ENCODE measurements at places on chromosomes 16 and 17. TPM values are rescaled to one million over a fixed set of nuclear protein-coding genes. Genes with fewer than 3 reads are reported as not detected.
A peak's percentile ranks its signal among the peaks of the same experiment; 100 is the strongest.

The FOXC2 gene
- 52.8 TPM for polyA plus RNA-seq

The FN3K gene
- polyA plus RNA-seq, result 24.6 TPM

The ADCY9 gene
- polyA plus RNA-seq, result 7.9 TPM

The C16orf92 gene
- not detected for polyA plus RNA-seq

The ZPBP2 gene
- not detected for polyA plus RNA-seq

The CLEC19A gene
- 0.04 TPM for polyA plus RNA-seq

The CCDC200 gene
- polyA plus RNA-seq, result 7.7 TPM

The CCL8 gene
- polyA plus RNA-seq, result 0.21 TPM

The BCAR1 gene
- polyA plus RNA-seq, result 64.5 TPM

DNA sequence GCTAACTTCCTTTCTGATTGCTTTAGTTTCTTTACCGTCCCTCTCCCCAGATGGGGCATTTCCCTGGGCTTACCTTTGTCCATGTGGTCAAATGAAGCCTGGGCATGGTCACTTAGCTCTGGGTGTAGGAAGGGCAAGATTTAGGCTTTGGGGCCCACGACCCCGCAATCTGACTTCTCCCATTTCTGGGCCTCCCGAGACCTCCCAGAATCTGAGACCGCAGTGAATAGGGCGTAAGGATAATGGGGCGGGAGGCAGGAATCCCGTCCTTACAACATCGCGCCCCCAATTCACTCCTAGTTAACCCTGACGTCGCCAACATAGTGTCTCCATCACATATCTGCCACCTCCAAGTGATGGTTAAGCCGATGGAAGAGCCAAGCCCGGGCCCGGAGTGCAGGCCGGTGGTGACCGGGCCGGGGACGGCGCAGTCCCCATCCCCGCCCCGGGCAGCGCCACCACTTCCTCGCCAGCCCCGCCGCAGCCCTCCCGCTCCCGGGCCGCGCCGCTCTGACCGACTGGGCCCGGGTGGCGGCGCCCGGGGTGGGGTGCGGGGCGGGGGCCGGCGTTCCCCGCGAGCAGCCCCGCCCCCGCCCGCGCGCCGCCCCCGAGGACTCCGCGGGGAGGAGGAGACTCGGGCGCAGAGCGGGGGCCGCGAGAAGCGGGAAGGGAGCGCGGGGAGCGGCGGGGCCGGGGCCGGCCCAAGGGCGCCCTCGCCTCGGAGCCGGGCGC lies at the start of gene RHBDL3:
RHBDL3 (plus strand) TSS at position 641 of the 732 bp plus-strand sequence. CDS start 358 bp downstream, outside the sequence.
- DNase-seq, result no peak

DNA sequence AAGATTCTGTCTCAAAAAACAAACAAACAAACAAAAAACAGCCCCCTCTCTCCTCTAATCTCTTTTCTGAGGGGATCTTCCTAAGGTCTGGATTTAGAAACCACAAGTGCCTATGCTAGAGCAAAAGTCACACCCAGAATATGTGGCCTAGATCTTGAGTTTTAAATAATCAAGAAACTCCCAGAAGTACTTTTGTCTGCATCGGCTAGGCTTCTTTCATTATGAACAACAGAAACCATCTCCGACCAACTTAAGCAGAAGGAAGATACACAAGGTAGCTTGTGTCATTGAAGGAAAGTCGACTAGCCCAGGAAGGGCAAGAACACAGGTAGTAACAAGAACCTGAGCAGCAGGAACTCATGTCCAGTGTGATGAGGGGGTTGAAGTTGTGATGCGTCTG lies 73.9 kb upstream of the KIFC3 start:
- DNase-seq, result no peak

- DNase-seq, result no peak
These were observed 806 bp downstream of the IFT140 start for GRCh38 chr16:1610899-1611632.

- DNase-seq, result peak; percentile 97
These were observed 10.6 kb upstream of the AURKB start for GRCh38 chr17:8220783-8221662.

GRCh38 chr17:16975277-16975651 lies 3.3 kb upstream of the TNFRSF13B start:
- no peak for DNase-seq

DNA sequence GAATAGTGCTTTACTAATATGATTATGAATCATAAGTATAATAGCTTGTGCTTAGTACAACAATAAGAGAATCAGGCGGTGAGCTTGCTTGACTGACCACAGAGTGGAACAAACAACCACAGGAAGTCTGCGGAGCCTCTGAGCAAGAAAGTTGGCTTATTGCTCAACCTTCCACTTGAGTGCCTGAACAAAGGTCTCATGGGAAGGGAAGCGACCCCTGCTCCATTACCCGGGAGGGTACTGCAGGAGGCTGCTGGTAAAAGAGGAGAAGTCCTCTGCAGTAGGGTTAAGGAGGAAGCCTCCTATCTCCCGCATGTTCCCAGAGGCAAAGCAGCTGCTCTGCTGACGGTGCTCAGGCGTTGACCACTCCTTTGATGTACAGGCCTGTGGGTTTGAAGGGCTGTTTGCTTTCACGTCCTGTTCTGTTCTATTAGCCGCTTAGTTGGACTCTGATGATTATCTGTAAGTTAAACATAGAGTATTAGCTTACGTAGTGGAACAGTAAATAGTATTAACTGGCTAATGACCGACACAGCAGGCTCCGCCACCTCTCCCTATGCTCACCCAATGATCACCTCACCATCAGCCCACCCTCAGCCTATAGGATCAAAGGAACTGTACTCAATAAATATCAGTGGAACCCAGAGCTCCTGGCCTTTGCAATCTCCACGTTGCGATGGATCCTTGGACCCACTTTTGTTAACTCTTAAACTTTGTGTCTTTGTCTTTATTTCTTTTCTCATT lies 17.5 kb downstream of the ALOX15B start:
- no peak for DNase-seq

DNA sequence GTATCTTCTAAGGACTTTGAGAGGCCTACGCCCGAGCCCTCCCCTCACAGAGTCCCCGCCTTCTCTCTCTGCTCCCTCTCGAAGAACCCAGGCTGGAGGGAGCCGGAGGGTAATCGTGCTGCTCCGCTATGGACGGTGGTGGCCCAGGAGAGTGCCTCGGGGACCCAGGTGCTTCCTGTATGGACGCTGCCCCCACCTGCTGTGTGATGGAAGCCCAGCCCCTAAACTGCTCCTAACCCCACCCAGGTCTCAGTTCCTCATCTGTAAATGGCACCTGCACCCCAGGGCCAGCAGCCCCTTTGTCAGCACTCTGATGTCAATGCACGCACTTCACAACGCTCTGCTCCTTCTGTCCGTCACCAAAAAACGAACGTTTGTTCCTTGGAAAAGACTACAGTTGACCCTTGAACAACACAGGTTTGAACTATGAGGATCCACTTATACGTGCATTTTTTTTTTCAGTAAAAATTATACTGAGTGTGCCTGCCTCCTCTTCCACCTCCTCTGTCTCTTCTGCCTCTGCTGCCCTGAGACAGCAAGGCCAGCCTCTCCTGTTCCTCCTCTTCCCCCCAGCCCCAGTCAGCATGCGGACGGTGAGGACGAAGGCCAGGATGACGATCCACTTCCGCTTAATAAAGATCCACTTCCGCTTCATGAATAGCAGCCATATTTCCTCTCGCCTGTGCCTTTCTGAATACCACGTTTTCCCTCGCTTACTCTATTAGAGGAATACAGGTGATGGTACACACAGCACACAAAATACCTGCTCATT lies 118.3 kb downstream of the BANP start:
- DNase-seq, result no peak

DNA sequence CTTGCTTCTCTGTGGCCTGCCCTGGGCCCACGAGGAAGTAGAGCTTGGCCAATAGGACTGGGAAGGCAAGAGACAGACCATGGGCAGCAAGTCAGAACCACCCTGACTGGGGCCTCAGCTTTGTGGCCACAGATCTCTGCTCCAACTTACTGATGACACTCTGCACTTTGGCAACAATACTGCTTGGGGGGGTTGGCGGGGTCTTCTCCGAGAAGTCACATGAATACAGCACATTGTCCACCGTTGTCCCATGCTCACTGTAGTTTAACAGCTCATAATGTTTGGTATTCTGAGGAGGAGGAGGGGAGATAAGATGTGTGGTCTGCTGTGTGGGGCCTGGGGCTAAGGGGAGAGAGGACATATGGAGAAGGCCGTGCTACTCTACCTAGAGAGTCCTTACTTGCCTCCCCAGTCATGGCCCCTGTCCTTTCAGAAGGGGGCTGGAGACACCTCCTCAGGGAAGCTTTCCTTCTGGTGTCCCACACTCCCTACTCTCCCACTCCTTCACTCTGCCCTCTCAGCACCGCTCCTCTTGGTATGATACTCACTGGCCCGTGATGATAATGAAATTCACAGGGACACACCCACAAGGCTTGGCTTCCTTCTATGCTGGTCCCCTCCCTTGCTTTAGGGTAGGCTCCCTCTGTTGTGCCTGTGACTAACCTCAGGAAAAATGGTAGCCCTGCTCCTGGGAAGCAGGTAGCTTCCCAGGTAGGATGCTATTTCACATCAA lies 4.0 kb upstream of the DHRS13 start:
- DNase-seq, result no peak

- no peak for DNase-seq
These were observed 28.4 kb upstream of the GNG13 start for GRCh38 chr16:828891-829290.

- DNase-seq, result no peak
These were observed 27.2 kb downstream of the MAP2K4 start for GRCh38 chr17:12047681-12048376.

DNA sequence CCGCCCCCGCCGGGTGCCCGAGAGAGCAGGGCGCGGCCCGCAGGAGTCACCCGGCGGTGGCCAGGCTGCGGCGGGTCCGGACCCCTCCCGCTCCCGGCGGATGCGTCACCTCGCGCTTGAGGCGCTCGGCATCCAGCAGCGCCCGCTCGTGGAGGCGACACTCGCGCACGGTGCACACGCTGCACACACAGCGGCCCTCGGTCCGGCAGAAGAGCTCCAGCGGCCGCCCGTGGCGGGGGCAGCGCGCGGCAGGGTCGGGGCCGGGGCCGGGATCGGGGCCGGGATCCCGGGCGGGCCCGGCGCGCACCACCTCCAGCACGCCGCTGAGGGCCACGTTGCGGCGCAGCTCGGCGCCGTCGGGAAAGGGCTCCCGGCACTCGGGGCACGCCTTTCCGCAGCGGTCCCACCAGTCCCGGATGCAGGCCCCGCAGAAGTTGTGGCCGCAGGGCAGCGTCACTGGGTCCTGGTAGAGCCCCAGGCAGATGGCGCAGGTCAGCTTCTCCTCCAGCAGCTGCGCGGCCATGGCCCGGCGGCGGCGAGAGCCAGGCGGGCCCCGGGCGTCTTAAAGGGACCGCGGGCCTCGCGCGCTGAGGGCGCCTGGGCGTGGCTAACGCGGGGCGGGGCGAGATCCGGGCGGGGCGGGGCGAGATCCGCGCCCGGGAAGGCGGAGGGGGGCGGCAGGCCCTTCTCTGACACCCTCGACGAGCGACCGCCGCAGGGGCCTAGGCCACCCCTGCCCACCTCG lies at the start of gene TRIM65:
TRIM65 (minus strand) TSS at position 537 of the 745 bp plus-strand sequence; CDS start at position 523, 14 bp downstream.
- DNase-seq, result no peak

GRCh38 chr16:88726981-88727380 lies 20.7 kb downstream of the CTU2 start:
- DNase-seq, result no peak

- DNase-seq, result no peak
These were observed 404 bp downstream of the EMC6 start for GRCh38 chr17:3669085-3669347.

DNA sequence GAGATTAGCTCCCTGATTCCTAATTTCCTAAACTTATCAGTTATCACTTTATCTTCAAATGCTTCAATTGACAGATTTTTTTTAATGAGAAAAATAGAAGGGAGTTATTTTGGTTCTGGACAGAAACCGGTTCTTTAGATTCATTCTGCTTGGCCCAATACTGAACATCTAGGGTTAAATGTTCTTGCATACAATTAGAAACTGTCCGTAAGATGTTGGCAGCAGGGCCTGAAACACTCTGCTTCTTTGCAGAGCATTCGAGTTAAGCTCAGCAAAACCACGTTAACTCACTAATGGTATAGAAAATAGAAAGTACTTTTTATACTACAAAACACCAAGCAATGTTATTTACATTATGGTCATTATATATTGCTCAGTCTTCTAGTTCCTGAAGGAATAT lies 7.2 kb downstream of the SHCBP1 start:
- no peak for DNase-seq

DNA sequence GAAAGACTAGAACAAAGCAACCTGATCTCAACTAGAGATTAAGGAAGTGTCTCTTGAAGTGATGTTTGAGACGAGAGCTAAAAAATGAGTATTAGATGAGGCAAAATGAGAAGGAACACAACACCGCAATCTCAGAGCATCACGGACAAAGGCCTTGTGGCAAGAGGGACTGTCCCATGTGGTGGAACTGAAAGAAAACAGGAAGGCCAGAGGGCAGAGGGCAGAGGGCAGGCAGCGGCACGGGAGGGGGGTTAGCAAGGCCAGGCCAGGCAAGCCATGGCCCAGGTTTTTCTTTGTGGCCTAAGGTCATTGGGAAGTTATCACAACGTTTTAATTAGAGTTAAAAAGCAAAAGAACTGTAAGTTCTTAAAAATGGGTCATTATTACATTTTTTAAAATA lies 22.5 kb downstream of the RPA1 start:
- DNase-seq, result no peak

DNA sequence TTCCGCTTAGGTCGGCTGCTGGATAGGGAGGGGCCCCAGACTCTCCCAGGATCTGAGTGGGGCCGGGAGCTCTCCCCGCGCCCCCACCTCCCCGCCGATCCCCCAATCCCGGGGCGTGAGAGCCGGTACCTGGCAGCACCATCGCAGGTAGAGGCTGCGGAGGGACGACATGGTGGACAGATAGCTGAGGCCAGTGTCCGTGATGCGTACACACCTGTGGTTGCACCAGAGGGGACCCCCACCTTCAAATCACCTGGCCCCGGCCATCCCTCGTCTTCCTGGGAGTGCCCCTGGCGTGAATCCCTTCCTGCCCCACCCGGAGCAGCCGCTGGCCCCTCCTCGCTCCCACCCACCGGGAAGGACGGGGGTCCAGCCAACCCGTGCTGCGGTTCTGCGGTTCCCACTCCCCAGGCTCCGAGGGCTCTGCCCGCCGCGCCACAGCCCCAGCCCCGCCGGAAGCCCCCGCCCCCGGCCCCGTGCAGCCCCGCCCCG lies 4.7 kb upstream of the WDR24 start:
- DNase-seq, result no peak

DNA sequence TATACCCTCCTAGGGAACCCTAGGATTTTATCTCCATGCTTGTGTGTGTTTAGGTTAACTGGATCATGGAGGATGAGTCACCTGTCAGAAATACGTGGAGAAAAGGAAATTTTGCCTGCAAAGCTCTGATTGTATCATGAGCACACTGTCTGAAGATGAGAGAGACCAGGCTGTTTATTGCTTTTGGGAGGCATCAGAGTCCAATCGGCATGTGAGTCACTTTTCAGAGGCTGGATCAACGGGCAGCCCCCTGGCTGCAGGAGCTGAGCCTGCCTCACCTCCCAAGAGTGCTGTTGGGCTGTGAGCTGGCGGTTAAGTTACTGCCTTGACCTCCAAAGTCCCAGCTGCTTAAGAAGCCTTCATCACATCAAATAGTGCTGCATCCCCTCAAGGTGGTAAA lies 41.5 kb upstream of the MED9 start:
- no peak for DNase-seq

DNA sequence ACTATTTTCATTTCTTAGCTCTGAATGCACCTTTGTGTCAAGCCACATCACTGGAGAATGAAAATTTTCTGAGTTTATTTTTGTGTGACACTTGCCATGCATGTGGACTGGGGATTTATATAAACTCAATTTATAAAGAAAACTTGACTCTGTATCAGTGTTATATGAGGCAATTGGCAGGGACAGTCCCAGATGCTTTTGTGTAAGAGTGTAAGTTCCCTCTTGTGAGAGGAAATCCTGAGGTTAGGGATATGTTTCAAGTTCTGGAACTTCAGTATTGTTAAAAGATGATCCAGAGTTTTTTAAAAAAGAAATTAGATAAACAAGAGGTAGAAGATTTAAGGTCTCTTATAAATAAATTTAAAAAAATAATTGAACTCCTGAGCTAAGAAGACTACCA lies 10.9 kb upstream of the CCL8 start:
- DNase-seq, result no peak

All from right renal pelvis (tissue), 4 donors.